ENCODE measurements at places on chromosomes 3 and 15.

- no peak for DNase-seq
Measured at GRCh38 chr3:6860149-6860953, 564 bp upstream of the GRM7 start.

DNA sequence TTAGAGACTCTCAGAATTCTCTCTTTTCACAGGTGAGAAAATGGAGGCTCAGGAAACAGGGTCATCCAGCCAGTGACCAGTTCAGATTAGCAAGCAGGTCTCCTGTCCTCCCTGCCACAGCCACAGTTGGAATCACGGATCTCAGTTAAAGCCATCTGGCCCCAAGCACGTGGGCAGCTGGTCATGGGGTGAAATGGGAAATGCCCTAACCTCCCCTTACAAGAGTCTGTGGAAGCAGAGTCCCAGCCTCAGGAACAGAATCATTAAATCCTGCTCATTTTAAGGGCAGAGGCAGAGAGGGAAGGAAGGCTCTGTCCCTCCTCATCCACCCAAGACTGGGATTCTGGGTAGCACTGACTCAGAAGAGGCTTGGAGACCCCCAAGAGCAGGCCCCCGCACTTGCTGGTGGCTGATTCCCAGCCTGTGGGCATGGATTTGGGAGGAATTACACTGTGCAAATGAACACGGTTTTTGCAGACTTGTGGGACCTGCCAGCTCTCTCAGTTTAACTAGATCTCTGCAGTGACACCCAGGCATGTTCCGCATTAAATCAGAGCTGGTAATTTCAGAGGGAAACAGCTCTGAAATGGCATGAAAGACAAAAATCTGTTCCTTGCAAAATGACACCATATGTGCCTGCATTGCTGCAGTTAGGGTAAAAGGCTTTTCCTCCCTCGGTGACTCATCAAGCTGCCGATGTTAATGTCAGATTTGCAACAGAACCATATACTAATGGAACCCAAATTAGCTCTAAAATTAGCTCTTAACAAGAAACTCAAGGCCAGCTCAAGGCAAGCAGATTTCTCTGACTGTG is 89.0 kb downstream of the BDH1 start:
- DNase-seq = no peak

DNA sequence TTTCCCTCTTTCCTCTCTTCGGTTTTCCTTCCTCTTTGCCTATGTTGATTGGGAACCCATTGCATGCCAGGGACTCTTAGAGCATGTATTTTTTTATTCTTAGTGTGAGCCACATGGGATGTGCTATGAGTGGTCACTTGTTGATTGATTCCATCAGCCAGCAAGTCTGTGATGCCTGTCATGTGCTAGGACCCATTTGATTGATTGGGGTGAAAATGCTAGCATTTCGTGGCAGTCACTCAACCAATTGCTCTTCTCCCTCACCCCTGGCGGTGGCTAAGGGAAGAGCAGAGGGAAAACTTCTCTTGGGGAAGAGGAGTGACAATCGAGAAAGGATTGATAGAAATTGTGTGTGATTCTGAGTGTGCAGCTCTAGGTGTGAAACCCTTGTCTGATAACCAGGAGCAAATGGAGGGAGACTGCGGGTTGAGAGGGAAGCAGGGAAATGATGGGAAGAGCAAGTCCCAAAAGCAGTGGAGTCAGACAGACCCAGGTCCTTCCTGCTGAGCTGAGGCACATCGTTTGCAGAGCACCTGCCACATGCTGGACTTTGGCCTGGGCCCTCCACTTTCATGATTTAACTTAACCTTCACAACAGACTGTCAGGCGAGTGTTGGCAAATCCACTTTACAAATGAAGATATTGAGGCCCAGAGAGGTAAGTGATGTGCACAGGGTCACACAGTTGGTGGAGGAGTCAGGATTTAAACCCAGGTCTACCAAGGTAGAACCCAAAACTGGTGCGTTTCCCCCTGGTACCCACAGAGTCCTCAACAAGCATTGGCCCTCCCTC is 40.0 kb downstream of the SLC6A11 start:
- no peak for DNase-seq

DNA sequence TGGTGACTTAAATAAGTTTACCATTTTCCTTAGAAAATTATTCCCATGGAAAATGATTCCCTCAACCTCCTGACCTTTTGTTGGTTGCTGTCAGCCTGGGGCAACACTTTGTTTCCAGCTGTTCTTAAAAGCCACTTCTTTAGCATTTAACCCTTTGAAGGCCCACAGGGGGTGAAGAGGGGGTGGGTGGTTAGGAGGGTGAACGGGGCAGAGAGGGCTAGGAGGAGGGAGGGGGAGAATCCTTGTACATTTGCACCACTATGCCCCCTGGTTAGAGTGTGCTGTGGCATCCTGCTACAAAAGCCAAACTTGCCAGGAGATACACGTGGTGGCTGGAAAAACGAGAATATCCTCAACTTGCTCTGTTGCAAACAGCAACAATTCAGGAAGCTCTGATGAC is 273.2 kb upstream of the RGMA start:
- DNase-seq = no peak

DNA sequence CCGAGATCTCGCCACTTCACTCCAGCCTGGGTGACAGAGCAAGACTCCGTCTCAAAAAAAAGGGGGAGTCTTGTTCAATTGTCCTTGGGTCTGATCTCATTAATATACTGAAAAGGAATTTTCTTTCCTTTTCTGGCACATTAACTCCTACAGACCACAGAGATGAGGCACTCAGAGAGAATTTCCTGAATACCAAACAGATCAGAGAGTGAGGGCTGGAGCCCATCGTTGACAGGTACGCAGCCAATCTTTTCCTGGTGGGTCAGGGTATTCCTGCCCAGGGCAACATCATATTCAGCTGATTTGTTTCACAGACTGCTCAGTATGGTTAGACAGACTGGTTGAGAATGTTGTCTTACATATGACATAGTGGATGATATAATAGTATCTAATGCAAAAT is 82.8 kb upstream of the TNFSF10 start:
- DNase-seq = no peak

DNA sequence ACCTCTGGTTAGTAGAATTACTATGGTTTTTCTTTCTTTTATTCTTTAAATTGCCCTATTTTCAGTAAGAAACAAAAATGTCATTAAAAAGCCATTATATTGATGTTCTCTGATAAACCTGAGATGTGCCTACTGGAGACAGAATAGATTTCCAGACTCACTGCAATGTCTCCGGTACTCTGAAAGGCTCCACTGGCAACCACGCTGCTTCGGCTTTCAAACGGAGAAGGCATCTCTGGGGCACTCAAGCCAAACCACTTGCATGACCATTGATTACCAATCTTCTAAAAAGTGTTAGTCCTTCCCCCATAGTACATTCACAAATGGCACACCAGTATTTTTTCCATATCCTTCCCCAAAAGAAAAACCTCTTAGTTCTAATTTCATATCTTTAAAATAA is 82.6 kb downstream of the CBLB start:
- DNase-seq = no peak

DNA sequence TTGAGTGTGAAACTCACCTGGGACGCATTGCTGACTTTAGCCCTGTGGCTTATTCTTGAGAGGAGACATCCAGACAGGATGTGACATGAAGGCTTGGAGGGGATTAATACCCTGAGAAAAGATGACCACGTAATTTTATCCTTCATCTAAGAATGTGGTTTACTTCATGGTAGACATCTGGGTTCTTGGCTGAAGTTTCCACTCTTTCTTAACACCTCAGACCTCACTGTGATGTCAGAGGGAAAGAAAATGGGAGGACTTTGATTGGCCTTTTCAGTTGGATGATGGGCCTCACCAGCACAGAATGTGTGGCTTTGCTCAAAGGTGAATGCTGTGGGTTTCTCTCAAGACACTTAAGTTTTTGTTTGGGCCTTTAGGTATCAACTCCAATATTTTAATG is 16.5 kb downstream of the GORASP1 start:
- no peak for DNase-seq

DNA sequence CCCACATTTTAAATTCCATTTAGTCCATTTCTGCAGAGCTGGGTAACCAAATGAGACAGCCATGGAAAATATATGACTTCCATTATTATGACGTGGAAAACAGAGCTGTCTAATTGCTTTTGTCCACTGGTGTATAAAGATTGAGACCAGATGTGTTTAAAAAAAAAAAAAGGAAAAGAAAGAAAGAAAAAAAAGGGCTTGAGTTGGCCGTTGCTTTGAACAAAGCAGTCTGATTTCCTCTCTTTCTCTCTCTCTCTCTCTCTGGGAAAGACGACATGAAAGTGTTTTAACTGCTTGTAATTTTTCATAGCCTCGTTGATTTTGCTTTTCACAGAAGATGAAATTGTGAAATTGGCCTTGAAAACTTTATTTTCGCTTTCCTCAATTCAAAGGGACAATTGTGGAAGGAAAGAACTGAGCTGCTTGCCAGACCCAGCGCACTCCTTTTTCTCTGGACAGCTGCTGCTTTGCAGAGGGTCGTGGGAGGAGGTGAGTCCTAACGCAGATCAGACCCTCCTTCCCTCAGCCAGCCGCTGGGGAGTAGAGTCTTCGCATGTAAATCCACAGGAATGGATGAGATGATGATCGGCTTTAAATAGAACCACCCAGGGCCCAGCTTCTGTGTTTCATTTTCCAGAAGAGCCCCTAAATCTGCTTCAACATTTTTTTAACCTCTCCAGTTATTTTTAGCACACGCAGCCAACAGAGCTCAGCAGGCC is 42.8 kb upstream of the UBE2E1 start:
- DNase-seq = no peak

- DNase-seq = no peak
Measured at GRCh38 chr3:107370907-107371306, 6.3 kb upstream of the CCDC54 start.

- DNase-seq = no peak
Measured at GRCh38 chr3:66107855-66108254, 69.1 kb upstream of the MAGI1 start.

- no peak for DNase-seq
Measured at GRCh38 chr3:49122886-49123545, 2.4 kb upstream of the USP19 start.

- no peak for DNase-seq
Measured at GRCh38 chr3:143263852-143264513, 144.4 kb downstream of the CHST2 start.

DNA sequence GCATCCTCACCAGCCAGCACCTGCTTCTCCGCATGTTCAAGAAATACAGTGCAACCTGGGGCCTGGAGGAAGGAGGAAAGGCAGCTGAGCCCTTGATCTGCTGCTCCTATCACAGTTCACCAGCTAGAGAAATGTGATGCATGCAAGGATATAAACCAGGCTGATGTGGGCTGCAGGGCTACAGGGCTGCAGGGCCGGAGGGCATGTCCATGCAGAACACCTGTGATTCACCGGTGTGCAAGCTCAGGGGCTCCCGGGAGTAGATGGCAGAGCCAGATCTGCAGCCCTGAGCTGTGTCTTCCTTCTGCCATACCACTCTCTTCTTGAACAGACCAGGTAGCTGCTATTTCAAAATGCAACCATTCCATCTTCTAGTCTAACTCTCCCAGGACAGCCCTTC is 84.9 kb downstream of the HMG20A start:
- DNase-seq = no peak

DNA sequence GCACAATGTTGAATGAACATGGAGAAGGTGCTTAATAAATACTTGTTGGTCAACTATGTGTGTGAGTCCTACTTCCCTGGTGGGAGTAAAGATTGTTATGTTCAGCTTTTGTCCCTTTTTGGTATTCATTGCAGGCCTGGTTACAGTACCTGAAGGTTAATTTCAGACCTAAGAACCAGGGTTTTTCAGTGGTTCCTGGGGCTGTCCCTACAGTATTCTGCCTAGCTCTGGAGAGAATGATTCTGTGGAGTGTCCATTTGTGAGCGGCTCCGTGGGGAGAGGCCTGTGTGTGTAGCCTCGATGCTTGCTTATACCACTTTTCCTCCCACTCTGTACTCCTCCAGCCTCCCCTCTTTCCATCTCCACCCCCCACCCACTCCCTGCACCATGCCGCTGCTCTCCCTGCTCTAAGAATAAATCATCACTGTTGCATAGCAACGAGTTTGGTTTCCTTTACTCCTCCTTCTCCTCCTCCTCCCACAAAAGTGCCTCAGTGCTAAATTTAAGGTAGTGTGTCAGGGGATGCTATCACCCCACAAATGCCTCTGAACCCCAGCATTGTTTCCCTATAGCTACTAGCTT is 150.6 kb upstream of the ROPN1 start:
- no peak for DNase-seq

GRCh38 chr3:99470841-99471240 is 167.6 kb upstream of the COL8A1 start:
- no peak for DNase-seq

DNA sequence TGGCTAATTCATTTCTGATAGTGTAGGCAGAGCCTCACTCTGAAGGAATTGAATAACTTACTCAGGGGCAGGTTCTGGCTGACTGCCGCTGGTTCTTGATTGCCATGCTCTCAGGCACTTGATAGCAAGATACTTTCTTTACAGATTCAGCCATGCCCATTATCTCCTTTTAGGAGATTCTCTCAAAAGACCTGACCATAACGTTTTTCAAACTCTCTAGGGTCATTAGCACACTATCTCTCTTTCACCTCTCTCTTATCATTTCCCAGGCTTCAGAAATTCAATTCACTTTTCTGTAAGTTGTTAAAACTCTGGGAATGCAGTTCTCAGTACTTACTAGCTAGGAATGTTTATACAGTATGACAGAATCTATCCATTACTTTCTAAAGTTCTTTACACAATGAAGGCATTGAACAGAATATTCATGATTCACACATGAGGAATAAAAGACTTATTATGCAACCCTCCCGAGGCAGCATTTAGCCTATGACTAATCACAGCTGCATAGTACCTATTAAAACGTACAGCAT is 850.3 kb upstream of the CADM2 start:
- no peak for DNase-seq

GRCh38 chr15:48855501-48856440 is 22.2 kb upstream of the EID1 start:
- DNase-seq = no peak

- no peak for DNase-seq
Measured at GRCh38 chr3:50155491-50155878, 361 bp downstream of the SEMA3F start.

DNA sequence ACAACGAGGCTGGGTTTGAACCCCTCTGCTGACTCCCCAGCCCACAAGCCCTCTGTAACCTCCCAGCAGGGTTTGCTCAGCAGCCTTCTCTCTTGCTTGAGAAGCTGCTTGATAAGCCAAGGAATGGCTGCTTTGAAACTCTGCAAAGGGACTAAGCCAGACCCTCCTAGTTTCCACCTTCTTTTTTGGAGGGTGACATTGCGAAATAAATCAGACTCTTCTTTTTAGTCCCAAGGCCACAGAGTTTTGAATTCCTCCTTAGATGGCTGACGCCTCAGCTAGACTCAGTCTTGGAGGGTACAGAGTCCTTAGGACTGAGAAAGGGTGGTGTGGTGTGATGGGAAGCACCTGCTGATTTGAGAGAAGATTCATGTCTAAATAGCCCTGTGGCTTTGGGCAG is 1.2 kb downstream of the TGM4 start:
- DNase-seq = no peak

Data from CD4-positive, alpha-beta T cell treated with Interferon alpha-2 for 1 hour (primary cell).